Stimulated activated naive CD4-positive, alpha-beta T cell (primary cell): ENCODE measurements at places on chromosomes 2 and 18.

- no peak for DNase-seq
Measured at GRCh38 chr2:166700079-166700478, 188.2 kb upstream of the XIRP2 start.

- no peak for DNase-seq
Measured at GRCh38 chr18:38077229-38077628, 511.6 kb upstream of the CELF4 start.

- DNase-seq = no peak
Measured at GRCh38 chr2:211033765-211034164, 477.4 kb downstream of the CPS1 start.

GRCh38 chr2:191213333-191213732 lies 31.9 kb upstream of the MYO1B start:
- DNase-seq = no peak

GRCh38 chr2:503288-503999 lies 173.8 kb downstream of the TMEM18 start:
- no peak for DNase-seq

GRCh38 chr2:123928358-123928757 lies 96.7 kb upstream of the CNTNAP5 start:
- DNase-seq = no peak

GRCh38 chr2:9971105-9971818 lies 19.8 kb downstream of the GRHL1 start:
- DNase-seq = no peak

DNA sequence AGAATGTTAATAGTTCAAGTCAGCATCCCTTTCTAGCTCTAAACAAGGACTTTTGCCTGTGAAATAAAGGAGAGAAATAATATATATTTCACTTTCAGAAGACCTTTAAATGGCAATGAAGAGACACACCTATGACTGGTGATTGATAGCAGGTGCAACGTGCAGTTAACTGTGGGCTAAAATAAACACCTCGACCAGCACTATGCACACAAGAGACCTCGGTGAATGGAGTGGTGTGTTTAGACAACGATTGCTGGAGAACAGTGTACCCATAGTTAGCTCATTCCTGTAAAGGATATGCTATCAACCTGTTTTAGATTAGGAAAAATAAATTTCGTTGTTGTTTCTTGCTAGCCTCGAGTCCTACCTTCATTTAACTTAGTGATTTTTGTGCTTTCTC lies 143.4 kb downstream of the NR4A2 start:
- no peak for DNase-seq

GRCh38 chr2:237896956-237897355 lies 37.5 kb downstream of the RAMP1 start:
- no peak for DNase-seq

GRCh38 chr18:76483780-76484179 lies 11.3 kb downstream of the ZNF516 start:
- DNase-seq = no peak

- no peak for DNase-seq
Measured at GRCh38 chr2:195608768-195609454, 48.1 kb upstream of the SLC39A10 start.

DNA sequence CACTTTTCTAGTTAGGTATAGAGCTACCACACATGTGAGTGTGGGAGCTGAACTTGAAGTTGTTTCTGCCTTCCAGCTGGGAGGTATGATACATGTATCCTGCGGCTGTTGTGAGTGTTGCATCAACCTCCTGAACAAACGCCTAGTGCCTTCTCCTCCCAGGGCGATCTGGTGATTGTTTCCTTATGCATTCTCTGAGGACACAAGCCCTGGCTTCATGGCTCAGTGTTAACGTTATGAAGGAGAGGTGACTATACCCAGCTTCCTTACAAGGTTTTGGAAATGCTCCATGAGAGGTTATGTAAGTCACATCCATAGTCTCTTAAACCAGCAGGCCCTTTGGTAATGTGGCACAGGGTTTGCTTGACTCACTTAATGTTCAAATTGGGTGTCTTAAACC lies 64.9 kb downstream of the SPRED2 start:
- no peak for DNase-seq

GRCh38 chr2:70626254-70626990 lies 72.8 kb upstream of the TGFA start:
- DNase-seq = no peak

- DNase-seq = no peak
Measured at GRCh38 chr2:15835991-15836688, 104.2 kb upstream of the MYCN start.

DNA sequence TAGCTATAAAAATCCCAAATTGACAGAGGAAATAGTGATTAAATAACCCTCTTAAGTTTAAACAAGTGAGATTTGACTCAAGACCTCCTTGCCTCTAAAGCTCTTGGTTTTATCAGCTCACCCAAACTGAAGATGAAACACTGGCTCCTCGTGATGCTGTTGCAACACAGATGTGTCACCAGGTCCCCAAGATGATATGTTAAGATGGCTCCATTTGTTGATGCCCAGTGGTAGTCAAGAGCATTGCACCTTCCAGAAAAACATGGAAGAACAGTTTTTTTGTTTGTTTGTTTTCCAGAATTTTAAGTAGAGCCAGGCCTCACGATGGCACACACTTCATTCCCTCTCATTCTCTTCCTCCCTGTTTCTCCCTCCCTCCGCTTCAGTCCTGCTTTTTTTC lies 399.8 kb downstream of the TXNL1 start:
- no peak for DNase-seq

DNA sequence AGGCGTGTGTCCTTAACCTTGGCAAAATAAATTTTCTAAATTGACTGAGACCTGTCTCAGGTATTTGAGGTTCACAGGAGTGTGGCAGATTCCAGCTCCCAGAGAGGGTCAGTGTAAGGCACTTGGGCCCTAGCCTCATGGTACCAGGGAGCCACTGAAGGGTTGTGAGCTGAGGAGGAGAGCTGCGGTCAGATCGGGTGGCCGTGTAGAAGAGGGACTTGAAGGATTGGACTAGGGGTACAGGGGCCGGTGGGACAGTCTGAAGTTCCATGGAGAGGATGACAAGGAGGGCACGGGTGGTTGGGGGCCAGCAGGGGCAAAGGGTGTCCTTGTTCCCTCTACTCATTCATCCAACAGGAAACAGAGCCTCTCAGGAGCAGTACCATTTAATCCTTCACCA lies 327.0 kb upstream of the HS6ST1 start:
- DNase-seq = no peak

DNA sequence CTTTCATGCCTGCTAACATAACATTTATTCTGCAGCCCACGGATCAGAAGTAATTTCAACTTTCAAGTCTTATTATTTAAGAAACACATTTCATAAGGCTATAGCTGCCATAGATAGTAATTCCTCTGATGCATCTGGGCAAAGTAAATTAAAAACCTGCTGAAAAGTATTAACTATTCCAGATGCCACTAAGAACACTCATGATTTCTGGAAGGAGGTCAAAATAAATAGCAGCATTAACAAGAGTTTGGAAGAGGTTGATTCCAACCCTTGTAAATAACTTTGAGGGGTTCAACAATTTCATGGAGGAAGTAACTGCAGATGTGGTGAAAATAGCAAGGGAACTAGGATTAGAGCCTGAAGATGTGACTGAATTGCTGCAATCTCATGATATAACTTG lies 77.6 kb downstream of the CCDC148 start:
- no peak for DNase-seq
